Sigmoid colon (tissue), 7 donors: ENCODE measurements at places on chromosomes 2 and 18. TPM values are rescaled to one million over a fixed set of nuclear protein-coding genes. Genes with fewer than 3 reads are reported as not detected.

DNA sequence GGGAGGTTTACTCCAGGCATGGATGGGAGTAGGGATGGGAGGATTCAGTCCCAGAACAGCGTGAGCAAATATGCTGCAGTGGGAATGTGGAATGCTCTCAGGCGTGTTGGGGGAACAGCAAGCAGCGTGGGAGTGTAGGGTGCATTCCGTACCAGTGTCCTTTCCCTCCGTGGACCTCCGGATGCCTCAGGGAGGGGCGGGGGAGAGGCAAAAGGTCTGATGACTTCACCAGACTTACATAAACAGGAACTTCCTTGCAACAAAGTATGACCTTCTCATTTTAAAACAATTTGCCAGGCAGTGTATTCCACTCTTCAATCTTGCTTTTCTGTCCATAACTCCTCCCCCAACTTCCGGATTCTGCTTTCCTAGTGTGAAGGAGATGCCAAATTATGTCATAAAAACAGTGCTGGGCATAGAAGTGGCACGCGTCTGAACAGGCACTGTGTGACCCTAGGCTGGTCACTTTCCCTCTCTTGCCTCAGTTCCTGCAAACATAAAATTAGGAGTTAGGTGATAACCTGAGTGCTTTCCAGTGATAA, 36.9 kb downstream of the RPL37A start:
- peak; percentile 82 for DNase-seq

EXOC6B gene
- 46.0 TPM for total RNA-seq

CEP68 gene
- total RNA-seq, result 24.4 TPM

DNA sequence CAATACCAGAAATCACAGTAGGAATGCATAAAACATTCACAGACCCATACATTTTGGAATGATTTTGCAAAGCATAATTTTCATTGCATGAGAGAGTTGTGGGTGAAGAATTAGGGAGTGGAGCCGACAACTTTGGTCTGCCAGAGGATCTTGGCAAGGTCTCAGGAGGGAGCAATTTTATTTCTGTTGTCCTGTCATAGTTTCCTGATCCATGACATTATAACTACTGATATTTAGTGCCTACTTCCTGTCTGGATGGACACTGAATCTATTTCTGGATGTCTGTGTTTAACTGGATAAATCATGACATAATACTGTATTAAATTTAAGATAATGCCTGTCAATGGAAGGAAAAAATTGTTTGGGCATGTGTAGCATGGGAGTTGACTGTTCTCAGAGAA, 2.4 kb downstream of the ITGA4 start:
- no peak for DNase-seq

DNA sequence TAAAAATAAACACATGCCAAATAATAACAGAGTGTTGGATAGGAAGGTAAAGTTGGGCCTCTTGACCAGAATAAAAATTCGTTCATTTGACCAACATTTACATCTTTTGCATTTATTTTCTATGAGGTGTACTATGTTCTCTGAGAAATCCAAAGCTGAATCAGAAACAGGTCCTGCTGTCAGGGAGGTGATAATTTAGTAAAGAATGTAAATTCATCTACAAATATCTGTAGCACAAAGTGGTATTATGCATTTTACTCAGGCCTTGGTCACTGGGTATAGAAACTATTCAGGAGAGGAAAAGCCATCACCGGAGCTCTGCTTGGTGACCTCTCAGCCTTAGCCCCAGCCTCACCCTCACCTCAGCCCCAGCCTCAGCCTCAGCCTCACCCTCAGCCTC, 208.9 kb downstream of the SPP2 start:
- no peak for DNase-seq

GRCh38 chr2:177256695-177257094, 7.8 kb downstream of the NFE2L2 start:
- DNase-seq, result peak; percentile 51

GRCh38 chr2:216678813-216679657, 16.3 kb downstream of the IGFBP5 start:
- peak; percentile 63 for DNase-seq

- no peak for DNase-seq
Observed at GRCh38 chr2:224997802-224998201, 44.5 kb downstream of the DOCK10 start.

GRCh38 chr2:20012032-20012281, 511 bp downstream of the MATN3 start:
- no peak for DNase-seq

GRCh38 chr2:101116841-101117552, 34.2 kb downstream of the TBC1D8 start:
- DNase-seq, result no peak

- DNase-seq, result no peak
Observed at GRCh38 chr18:7840411-7840810, 273.3 kb downstream of the PTPRM start.

TMEM247 gene
- total RNA-seq, result not detected

- DNase-seq, result no peak
Observed at GRCh38 chr2:167826906-167827305, 420.5 kb downstream of the STK39 start.

- no peak for DNase-seq
Observed at GRCh38 chr18:67916097-67916496, 399.6 kb upstream of the DSEL start.

PLEK gene
- total RNA-seq, result 15.2 TPM

SFT2D3 gene
- 8.2 TPM for total RNA-seq

GRCh38 chr2:95381212-95382191, 21.0 kb upstream of the FAHD2A start:
- peak; percentile 35 for DNase-seq

DNA sequence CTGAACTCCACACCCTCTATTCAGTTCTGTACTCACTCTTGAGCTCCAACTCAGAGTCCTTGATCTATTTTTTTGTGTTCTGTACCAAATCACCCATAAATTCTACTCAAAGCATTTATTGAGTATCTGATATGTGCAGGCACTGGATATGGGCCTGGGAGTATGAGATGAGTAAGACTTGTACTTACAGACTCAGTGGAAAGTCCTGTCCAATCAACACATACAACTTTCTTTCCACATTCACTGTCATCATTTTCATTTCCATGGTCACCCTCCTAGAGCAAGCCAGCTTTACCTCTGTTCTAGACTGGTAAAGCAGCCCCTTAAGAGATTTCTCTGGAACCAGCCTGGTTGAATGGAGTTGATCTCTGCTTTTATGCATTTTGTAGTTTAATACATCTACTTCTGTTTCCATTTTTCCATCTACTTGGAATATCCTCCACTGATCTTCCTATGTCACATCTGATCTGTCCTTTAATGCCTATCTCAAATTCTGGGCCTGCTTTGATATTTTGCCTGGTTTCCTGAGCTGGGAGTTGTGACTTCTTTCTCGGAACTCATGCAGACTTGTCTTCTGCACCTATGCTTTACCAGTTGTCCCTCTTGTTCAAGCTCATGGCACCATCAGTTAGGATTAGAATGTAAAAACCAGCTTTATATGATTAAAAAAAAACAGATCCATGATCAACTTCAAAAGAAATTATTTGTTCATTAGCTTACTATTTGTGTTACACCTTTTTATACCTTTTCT, 96.9 kb upstream of the GLS start:
- no peak for DNase-seq
